ENCODE measurements at places on chromosomes 1 and 21.
A peak's percentile ranks its signal among the peaks of the same experiment; 100 is the strongest.

DNA sequence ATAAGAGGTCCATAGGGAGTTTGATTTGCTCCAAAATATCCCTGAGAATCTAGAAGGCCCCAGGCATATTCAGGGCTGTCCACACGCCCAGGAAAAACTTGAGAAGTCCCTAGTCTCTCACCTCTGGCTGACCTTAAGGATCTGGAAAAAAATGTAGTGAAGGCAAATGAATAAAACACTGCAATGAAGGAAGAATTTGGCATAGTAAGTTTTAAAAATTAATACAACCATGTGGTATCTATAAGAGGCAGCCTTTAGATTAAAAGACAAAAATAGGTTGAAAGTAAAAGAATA, 91.3 kb downstream of the COLGALT2 start:
- DNase-seq: no peak

GRCh38 chr1:33903210-33903589, 39.3 kb downstream of the HMGB4 start:
- DNase-seq: no peak

DNA sequence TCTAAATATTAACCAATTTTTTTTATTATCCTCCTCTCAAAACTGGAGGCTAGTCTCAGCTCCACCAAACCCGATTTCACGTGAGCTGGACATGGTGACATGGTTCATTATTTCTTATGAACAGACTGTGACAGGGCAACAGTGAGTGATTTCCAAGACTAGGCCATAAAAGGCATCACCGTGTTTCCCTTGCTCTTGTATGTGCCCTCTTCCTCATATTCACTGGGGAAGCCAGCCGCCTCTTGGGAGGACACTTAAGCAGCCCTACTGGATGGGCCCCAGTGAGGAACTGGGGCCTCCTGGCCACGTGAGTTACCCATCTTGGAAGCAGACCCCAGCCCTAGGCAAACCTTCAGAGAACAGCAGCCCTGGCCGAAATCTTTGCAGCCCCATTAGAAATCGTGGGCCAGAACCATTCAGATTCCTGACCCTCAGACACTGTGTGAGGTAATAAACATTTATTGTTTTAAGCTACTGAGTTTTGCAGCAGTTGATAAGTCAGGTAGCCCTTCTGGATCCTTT, 105.0 kb downstream of the GALNT2 start:
- DNase-seq: no peak

GRCh38 chr1:226100436-226101391, 38.2 kb downstream of the H3-3A start:
- peak; percentile 80 for DNase-seq

DNA sequence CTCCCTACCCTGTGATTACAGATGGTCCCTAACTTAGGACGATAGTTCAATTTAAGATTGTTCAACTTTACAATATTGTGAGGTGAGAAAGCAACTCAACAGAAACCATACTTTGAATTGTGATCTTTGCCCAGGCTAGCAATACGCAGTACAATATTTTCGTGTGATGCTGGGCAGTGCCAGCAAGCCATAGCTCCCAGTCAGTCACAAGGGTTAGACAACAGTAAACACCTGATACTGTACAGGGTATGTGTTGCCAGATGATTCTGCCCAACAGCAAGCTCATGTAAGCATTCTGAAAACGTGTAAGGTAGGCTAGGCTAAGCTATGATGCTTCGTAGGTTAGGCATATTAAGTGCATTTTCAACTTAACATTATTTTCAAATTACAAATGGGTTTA, 11.9 kb downstream of the GPBP1L1 start:
- no peak for DNase-seq

- peak; percentile 64 for DNase-seq
Measured at GRCh38 chr21:17585875-17586450, 26.7 kb downstream of the BTG3 start.

DNA sequence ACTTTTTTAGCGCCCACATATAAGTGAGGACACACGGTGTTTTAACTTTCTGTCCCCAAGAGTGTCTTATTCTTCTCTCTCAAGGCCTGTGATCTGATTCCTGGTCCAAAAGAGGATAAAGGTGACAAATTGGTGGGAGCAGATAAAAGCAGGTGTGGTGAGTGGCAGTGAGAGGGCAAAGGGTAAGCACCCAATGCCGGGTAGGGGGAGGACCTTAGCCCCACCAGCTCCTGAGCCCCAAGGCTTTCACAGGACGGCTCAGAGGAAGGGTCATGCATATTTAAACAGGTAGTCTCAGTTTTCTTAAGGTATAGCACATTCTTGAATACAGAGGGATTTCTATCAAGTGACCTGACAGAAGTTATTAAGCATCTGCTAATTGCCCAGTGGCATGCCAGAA, 19.6 kb downstream of the LBR start:
- peak; percentile 34 for DNase-seq

DNA sequence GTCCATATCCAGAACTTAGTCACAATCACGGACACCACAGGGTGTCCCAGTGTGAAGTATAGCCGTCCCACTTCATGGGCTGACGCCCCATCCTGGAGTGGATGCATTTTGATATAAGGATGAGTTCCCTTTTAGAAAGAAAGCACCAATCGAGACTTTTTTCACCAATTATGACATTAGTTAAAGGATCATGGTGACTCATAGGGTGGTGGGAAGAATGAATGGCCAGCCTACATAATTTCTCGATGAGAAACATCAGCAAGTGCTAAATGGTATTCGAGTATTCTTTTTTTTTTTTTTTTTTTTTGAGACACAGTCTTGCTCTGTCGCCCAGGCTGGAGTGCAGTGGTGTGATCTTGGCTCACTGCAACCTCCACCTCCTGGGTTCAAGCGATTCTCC, 38.5 kb upstream of the USP1 start:
- no peak for DNase-seq

DNA sequence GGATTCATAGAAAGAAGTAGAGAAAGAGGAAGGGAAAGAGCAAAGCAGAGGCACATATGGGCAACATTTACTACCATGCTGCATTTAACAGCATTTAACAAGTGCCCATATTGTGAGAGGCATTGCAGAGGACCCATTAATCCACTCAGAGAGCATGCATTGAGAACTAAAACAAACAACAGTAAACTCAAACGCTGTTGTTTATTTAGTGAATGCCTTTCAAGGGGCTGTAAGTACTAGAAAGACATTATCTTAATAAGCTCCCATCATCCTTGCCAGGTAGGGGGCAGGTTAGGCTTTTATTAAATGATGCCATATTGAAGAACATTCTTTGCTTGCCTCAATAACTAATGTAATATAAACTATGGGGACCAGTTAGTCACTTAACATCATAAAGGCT, 254.3 kb upstream of the DAB1 start:
- DNase-seq: no peak

DNA sequence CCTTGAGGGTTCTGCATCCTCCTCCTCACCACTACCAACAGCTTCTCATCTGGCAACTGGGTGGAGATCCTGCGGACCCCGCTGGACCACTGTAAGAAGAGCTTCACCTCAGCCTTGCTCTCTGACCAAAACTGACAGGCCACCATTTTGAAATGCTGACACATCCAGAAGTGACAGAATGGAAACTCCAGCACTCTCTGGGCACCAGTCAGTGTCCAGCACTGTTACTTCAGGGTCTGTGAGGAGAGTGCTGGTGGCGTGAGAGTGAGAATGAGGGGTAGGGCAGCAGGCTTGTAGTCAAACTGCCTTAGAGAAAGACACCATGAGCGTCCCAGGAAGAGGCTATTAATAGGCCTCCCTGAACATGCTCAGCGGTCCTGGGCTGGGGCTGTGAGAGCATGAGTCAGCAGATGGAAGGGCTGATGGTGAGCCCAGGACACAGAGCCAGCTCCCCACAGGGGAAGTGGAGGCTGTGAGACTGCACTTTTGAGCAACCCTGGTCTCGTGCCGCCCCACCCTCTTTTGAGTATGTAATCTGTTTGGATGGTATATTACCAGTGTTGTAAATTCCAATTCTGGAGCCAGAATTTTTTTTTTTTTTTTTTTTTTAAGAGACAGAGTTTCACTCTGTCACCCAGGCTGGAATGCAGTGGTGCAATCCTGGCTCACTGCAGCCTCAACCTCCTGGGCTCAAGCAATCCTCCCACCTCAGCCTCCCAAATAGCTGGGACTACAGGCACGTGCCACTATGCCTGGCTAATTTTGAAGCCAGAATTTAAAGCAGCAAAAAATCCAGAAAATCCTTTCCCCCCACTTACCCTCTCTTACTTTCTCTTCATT, 34.4 kb upstream of the SLC30A1 start:
- no peak for DNase-seq

GRCh38 chr1:207858281-207858680, 52.6 kb downstream of the CD34 start:
- DNase-seq: no peak

DNA sequence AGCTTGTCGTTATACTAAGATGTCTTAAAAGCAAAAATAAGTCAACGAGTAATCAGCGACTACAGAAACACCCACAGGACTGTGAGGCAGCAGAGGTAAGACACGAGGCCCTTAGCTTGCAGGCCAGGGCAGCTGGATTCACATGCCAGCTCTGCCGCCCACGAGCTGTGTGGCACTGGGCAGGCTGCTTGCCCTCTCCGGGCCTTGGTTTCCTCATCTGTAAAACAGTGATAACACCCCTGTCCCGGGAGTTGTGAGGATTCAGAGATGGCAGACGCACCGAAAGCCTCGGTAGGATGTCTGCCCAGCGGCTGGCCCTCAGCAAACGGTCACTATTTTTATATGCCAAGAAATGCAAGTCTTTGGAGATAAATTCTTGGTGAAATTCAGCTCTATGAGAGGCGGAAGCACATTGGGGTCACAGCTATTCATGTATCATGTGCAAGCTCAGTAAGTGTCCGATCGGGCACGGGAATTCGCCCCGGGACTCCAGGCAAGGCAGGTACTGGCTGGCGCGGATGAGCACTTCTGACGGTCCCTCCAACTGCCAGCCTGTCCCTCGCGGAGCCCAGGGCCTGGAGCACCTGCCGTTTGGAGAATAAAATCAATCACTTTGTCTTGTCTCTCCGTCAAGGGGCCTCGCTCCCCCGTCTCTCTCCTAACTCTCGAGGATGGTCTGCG, 1.1 kb downstream of the C2CD2 start:
- no peak for DNase-seq

DNA sequence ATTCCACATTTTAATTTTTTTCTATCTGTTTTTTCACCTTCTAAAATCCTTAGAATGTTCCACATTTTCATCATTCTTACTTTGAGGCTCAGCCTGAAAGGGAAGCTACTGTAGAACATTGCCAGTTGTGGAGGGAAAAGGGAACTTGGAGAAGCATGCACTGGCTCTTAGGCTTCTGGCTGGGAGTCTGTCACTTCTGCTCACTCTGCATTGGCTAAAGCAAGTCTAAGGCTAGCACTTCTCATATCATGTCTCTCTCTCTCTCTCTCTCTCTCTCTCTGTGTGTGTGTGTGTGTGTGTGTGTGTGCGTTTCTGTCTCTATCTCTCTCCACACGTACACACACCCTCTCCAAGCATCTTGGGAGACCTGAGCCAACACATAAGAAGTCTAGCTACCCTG, 49.6 kb upstream of the ADAR start:
- no peak for DNase-seq

- DNase-seq: peak; percentile 74
Measured at GRCh38 chr1:206713070-206713469, 28.4 kb downstream of the MAPKAPK2 start.

- no peak for DNase-seq
Measured at GRCh38 chr1:230109066-230109465, 42.0 kb downstream of the GALNT2 start.

GRCh38 chr1:225933072-225933471, 7.9 kb downstream of the LEFTY2 start:
- DNase-seq: no peak

- DNase-seq: no peak
Measured at GRCh38 chr1:245311887-245312536, 157.2 kb downstream of the KIF26B start.

GRCh38 chr1:95023399-95024043, 49.2 kb downstream of the ALG14 start:
- no peak for DNase-seq

DNA sequence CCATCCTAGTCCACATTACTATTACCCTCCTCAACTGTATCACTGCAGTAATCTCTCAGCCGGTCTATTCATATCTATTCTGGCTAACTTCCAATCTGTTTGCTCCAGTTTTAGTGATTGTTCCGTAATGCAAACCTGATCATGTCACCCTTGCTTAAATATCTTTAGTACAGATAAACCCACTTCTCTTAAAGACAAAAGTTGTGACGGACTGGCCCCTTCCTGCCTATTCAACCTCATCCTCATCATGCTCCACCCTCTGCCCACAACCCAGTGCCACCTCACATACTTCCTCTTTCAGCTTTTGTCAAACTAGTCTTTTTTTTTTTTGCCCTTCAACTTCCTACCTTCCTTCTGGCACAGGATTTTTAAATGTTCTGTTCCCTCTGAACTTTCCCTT, 2.8 kb upstream of the C1orf162 start:
- DNase-seq: peak; percentile 87

GRCh38 chr1:43402089-43402865, 12.6 kb downstream of the SZT2 start:
- DNase-seq: no peak

GRCh38 chr1:113980110-113980509, 836 bp downstream of the OLFML3 start:
- DNase-seq: no peak

GRCh38 chr1:110495926-110496600, 22.9 kb downstream of the KCNA10 start:
- peak; percentile 93 for DNase-seq

- peak; percentile 82 for DNase-seq
Measured at GRCh38 chr1:59879574-59879973, 47.0 kb downstream of the CYP2J2 start.

DNA sequence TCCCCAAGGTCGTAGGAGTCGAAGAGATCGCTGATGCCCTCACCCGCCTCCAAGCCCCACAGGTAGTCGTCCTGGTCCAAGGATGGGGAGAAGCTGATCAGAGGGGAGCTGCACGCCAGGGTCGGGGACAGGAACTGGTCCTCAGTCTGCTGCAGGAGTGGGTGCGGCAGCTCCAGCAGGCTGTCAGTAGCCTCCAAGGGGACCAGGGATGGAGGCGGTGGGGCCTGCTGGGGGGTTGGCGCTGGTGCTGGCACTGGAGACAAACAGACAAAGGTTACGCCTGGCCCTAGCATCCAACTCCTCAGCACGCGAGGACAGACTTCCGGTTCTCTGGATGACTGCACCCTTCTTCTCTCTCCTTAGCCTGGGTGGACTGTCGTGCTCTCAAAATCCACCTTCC, 21.1 kb downstream of the E2F2 start:
- no peak for DNase-seq

GRCh38 chr1:10186331-10187025, 23.9 kb upstream of the KIF1B start:
- DNase-seq: no peak

Data from activated CD4-positive, alpha-beta T cell treated with anti-CD3 and anti-CD28 coated beads, Interleukin-2, amount 10 ng/mL, durations not matched to agents 24 days and 14 days (primary cell).